ENCODE measurements at places on chromosomes 2 and 18.
A peak's percentile ranks its signal among the peaks of the same experiment; 100 is the strongest.

GRCh38 chr2:241659150-241659739, 21.8 kb downstream of the ATG4B start:
- no peak for DNase-seq

GRCh38 chr2:219171231-219171651, 1.4 kb upstream of the SLC23A3 start:
- DNase-seq: peak; percentile 18

- DNase-seq: no peak
Observed at GRCh38 chr18:55647331-55647730, 59.3 kb upstream of the TCF4 start.

DNA sequence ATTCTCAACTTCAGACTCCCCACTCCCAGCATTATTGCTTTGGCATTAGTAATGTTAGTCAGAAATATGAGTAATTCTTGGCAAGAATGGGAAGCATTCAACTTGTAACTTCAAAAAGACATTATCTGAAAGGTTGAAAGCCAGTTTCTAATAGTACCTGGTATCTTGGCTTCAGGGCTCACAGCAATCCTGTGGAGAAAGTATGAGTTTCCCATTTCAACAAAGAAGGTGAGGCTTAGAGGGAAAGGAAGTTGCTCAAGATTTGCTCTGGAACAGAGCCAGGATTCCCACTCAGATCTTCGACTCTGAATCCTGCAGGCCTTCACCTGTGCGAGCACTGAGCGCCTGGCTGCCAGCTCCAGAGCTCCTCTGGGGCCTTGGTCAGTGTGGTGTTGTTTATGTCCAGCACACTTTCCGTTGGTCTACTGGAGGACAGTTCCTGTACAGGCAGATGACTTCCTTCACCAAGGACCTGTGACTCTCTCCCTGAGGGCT, 136.1 kb downstream of the MCFD2 start:
- DNase-seq: no peak

- no peak for DNase-seq
Observed at GRCh38 chr2:10149635-10150034, 27.1 kb downstream of the RRM2 start.

DNA sequence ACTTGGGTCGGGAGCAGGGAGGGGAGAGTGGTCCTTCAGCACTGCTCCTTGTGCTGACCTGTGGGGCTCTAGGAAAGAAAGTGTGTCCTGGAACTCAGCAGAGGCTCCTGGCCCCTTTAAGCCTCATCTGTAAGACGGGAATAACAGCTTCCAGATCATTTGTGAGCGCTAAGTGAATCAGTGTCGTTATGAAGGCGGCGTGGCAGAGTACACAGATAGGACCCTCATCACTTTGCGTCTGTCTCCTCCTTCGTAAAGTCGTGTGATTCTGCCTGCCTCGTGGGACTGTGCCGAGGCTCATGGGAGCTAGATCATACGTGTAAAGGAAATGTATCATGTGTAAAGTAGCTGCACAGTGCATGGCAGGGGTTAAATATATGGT, 18.6 kb downstream of the COLEC11 start:
- DNase-seq: no peak

GRCh38 chr18:10928011-10928771, 221.2 kb downstream of the PIEZO2 start:
- DNase-seq: no peak

- DNase-seq: no peak
Observed at GRCh38 chr18:73244401-73244800, 376.6 kb upstream of the NETO1 start.

GRCh38 chr2:112923967-112924338, 13.0 kb downstream of the IL37 start:
- no peak for DNase-seq

GRCh38 chr2:36549165-36549574, 48.8 kb downstream of the FEZ2 start:
- no peak for DNase-seq

DNA sequence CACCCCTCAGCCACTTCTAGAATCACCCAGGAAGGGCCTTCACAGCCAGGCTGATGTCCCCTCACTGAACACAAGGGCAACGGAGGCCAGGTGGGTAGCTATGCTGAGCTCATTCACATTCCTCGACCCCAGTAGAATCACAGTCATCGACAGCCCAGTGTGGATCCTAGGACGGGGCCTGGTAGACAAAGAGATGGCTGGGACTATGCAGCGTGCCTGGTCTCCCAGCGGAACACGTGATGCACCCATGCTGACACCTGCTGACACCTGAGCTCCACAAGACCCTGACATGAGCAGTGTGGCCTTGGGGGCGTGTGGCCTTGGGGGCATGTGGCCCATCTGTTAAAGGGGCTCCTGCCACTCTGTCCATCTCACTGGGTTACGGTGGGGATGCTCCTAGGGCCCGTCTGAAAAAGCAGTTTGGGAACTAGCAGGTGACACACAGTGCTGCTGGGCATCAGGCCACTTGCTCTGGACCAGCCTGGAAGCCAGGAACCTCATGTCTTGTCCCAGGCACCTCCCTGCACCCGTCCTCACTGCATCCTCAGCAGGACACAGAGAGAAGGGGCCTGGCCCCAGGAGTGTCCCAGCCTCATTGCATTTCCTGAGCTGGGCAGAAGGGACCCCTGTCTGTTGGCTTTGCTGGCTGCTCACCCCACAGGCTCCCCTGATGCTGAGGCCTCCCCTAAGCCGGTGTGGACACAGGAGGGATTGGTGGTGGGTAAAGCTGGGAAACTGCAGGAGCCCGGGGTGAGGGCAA, 9.7 kb downstream of the ECEL1 start:
- DNase-seq: no peak

GRCh38 chr18:25089470-25089869, 262.5 kb downstream of the ZNF521 start:
- no peak for DNase-seq

DNA sequence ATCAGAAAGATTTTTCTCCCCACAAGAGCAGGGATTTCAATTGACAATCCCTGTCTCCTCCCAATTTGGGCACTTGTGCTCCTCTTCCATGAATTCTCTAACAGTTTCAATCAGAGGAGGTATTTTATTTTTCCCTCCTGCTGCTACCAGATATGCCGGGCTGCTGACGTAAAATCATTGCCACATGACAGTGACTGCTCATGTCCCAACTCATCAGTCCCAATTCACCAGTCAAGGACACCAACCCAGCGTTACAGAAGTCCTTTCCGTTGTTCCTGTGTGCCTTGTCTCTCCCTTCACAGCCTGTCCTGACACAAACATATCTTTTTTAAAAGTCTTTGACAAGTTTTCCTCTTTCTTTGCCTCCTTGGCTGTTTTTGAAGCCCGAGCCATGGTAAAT, 540.2 kb downstream of the LRP1B start:
- no peak for DNase-seq

- DNase-seq: no peak
Observed at GRCh38 chr2:147688242-147688641, 156.6 kb upstream of the ACVR2A start.

DNA sequence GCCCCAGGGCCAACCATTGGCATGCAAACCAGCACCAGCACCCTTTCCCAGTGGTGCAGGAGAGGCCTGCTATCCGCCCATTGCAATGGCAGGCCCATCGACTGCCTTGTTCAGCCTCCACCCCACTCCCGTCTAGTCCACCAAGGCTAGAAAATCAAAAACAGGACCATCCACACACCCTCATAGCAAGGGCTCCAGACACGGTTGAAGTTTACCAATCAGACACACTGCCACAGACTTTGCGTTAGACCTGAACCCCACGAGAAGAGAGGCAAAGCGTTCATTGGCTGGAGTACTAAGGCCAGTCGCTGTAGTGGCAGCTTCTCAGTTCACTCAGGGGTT, 95.3 kb upstream of the TEX51 start:
- DNase-seq: no peak

DNA sequence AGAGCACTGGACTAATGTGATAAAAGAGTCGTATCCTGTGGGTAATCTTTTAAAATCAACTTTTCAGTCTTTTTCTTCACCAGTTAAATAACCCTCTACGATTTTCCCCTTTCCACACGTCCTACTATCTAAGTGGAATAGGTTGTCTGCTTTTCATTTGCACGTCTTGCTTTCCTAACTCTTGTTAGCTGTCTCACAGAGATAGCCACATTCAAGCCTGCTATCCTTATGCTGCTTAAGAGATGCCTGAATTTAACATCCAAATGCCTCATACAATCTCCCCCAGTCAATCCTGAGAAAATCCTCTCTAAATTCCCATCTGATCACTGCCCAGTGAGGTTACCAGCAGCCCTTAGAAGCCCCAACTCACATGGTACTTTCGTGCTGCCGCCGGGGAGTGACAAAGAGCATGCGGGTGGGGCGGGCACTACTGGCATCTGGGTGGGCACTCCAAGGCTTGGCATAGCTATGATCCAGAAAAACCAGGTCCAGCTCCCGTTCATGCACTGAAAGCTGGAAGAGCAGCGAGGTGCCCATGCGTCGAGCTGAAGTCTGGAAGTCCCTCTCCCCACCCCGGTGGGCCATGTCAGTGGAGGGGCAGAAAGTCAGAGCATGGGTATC, 1.5 kb downstream of the KANSL3 start:
- DNase-seq: no peak

- DNase-seq: no peak
Observed at GRCh38 chr2:60352491-60353405, 200.7 kb downstream of the BCL11A start.

DNA sequence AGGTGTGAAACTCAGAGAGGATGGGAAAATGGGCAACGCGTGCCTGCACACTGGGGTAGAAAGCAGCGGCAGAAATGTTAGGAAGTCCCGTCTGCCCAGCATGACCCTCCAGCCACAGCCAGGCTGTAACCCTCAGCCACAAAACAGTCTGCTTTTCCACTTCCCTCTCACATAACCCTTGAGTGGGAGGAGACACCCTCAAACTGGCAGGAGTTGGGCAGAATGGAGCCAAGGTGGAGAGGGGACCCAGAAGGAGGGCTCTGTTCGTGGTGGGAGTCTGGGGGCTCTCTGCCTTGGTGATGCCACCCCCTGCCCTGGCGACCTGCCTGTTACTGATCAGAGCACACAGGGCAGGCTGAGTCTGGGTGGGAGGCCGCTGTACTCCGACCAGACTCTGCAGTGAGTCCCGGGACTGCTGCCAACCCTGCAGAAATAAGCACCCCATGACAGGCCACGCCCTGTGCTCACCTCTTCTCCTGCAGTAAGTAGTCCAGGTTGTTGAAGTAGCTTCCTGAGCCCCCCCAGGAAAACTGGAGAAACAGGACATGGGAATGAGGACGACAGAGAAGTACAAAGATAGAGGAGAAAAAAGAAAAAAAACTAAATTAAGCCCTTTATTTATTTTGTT, 16.0 kb downstream of the FAM178B start:
- DNase-seq: no peak

GRCh38 chr2:106184394-106184793, 9.7 kb downstream of the UXS1 start:
- DNase-seq: no peak

DNA sequence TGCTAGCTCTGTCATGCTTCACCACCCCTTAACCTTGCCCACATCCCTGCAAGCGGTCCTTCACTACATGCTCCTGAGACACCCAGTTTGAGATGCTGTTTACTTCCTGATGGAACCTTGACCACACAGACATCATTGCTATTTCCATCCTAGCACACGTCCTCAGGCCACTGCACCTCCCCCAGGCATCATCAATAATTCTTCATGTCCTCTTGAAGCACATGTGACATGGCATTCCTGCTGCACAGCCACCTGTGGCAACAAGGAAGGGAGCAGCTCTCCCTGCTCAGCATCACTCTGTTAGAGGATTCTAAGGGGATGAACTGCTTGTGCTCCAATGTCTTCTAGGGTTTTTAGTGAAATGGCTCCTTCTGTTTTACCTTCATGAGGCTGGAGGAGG, 26.1 kb upstream of the ST3GAL5 start:
- DNase-seq: no peak

DNA sequence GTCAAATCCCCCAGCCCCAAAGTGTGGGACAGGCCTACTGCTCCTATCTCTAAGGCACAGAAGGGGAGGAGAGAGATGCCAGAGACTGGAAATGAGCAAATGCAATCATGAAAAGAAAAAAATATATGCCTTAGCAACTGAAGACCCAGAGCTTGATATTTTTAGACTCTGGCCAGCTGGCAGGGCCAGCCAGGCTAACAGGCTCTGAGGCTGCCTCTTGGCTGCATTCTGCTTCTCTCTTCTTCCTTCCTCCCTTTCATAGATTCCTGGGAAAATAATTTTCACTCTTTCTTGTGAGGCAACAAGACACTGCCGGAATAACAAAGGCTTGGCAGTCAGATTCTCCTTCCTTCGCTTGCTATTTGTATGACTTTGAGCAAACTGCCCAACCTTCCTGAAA, 209.1 kb downstream of the RAD51AP2 start:
- no peak for DNase-seq

GRCh38 chr2:19993731-19994130, 3.8 kb upstream of the WDR35 start:
- no peak for DNase-seq

- DNase-seq: no peak
Observed at GRCh38 chr18:38940475-38940862, 1374.9 kb upstream of the CELF4 start.

DNA sequence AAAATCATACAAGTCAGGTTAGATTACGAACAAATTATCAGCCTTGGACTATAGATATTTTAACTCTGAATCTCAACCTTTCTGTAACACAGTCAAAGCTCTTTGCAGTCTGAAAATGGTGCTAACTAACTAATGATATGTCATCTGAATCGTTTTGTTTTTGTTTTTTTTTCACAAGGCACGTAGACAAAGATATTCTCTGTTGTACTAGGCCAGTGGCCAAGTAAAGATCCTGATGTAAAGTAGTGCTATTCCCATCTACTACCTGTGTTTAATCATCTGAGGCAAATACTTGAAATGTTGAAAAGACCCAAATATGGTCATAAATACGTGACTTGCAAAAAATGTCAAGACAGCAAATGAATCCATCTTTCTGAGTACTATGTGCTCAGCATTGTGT, 65.7 kb downstream of the REL start:
- no peak for DNase-seq

- DNase-seq: peak; percentile 9
Observed at GRCh38 chr2:69645031-69645431, 1.5 kb upstream of the AAK1 start.

DNA sequence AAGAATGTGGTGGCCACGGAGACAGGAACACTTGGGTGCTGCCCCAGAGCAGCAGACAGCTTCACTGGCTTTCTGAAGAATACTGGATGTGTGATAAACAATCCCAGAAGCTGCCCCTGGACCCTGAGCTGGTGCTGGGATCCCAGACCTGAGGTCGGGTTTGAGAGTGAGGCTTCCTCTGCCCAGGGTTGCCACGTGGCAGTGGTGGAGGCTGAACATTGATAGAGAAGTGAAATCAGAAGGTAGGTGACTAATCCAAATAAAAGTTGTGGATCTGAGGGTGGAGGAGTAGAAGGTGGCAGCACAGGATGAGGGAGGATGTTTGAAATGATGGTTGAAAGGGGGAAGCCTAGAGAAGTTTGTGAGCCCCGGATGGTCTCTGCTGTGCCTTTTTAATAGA, 64.0 kb downstream of the FMNL2 start:
- no peak for DNase-seq

Data from effector memory CD4-positive, alpha-beta T cell (primary cell).